ENCODE measurements at places on chromosomes 12 and 14. TPM values are rescaled to one million over a fixed set of nuclear protein-coding genes. Genes with fewer than 3 reads are reported as not detected.

DNA sequence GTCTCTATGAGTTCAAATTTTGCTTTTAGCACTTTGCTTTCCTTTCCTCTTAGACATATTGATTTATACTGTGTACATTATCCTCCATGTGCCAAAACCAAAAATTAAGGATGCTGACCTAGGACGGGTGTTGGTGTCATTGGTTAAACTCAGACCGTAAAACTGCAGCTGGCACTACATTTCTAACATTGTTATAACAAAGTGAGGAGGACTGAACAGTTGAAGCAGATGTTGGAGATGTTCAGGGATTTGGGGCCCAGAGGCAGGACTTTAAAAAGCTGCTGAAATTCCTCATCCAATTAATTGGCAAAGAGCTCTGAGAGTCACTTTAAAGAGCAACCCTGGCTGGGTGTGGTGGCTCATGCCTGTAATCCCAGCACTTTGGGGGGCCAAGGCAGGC is 72.4 kb downstream of the TMTC1 start:
- DNase-seq = no peak

SERPINA1 gene
- total RNA-seq = 1.0 TPM

DNA sequence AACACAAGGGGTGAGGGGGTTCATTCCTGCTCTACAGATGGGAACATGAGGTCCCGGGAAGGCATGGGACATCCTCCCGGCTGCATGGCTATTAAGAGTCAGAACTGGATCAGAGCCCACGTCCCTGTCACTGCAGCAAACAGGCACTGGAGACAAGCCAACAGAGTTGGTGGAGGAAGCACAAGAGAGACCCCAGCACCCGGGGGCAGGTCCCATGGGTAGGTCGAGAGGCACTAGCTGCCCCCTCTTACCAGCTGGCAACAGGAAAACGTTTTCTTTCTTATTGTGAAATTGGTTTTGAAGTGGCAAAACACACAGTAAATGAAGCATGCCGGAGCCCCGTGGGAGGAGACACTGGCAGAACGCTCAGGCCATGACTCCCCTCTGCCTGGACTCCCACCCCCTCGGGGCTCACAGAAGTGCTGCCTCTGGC is 43.6 kb downstream of the SYNE3 start:
- no peak for DNase-seq

TAS2R8 gene
- not detected for total RNA-seq

All from testis (tissue), 5 donors.